ENCODE measurements at places on chromosomes 4 and X. TPM values are rescaled to one million over a fixed set of nuclear protein-coding genes. Genes with fewer than 3 reads are reported as not detected.

- no peak for DNase-seq
Observed at GRCh38 chrX:143837010-143837843, 46.6 kb upstream of the UBE2NL start.

GRCh38 chrX:122943918-122944317 is 240.2 kb upstream of the GRIA3 start:
- no peak for DNase-seq

- no peak for DNase-seq
Observed at GRCh38 chrX:104618106-104618895, 52.3 kb downstream of the IL1RAPL2 start.

DNA sequence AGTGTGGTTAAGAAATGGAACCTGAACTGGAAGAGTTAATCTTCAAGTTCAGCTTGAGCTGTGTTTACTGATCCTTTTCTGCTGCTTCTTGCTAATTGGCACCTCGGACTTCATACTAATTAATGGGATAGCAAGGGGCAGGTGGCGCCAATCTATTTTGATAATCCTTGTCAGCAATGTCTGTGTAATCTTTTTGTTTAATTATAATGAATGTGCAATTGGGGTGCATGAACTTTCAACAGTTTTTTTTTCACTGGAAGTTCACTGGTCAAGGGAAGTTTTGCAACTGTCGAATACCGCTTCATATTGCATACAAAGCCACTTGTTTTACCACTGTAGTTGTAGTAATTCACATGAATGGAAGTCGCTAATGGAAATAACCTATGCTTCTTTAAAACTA is 261.0 kb downstream of the BMPR1B start:
- no peak for DNase-seq

DNA sequence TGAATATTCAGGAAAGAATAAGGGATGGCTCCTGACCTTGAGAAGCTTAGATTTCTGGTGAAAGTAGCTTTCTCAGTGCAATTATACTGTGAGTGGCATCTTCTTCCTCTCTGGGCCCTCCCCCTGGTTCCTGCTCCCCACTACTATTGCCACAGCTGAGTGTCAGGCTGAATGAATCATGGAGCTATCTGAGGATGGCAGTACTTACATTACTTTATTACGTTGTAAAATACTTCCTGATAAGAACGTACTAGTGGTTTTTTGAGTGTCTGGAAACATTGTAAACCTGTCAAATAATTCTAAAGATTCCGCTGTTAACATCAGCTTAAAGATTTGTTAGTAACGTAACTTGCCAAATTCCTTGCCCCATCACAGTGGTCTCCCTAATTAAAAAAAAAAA is 36.2 kb downstream of the ARHGAP10 start:
- DNase-seq, result peak; percentile 95

DNA sequence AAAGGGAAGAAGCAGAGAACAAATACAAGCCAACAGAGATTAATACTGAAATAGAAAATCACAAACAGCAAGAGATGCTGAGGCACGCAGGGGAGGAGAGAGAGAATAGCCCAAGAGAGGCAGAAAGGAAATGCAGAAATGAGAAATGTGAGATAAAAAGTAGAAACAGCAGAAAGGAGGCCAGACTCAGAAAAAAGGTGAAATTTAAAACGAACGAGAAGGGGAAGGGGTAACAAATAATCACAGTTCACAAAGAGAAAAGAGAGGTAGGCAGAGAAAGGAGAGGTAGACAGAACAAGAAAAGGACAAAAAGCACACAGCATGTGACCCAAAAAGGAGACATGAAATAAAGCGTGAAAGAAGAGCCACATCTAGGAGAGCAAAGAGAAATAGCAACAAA is 264.4 kb downstream of the CHIC1 start:
- DNase-seq, result no peak

GRCh38 chr4:37365888-37366287 is 121.3 kb downstream of the NWD2 start:
- no peak for DNase-seq

The TMEM271 gene
- total RNA-seq, result not detected

The PDCL2 gene
- total RNA-seq, result not detected

Data from endothelial cell of umbilical vein (primary cell).